ENCODE measurements at places on chromosomes 3 and 15.
A peak's percentile ranks its signal among the peaks of the same experiment; 100 is the strongest.

DNA sequence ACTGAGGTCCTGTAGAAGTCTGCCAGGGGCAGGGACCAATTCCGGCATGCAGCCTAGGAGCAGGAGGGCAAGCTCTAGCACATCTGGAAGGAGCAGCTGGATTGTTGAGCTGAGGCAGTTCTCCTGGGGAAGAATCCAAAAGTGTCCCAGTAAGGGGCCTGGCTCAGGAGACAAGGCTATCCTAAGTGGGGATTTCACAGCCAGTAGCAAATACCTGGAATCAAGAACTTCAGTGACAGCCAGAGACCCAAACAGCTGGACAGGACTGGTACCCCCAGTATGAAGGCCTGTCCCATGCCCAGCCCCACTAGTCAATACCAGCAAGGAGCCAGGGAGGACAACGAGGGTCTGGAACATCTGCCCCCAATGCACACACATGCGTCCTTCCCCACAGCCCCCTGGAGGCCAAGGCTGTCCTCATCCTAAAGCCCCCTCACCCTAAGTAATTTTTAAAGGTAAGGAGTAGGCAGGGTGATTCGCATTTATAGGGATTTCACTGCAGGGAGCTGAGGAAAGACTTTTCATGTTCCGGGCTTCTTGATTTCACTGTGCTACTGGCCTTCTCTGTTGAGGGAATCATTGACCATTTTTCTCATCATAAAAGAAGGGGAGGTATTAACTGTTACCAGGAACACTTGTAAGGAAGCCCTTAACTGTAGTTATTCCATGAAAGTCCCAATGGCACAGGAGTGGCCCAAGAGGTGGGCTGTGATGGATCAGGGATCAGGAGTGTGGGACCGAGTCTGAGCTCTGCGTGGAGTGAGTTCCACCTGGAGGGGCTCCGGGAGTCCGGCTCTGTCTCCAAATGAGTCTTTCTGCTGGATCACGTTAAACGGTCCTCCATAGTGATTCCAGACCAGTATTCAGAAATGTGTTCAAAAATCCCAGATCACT is 2.6 kb upstream of the CHSY1 start:
- DNase-seq: no peak

DNA sequence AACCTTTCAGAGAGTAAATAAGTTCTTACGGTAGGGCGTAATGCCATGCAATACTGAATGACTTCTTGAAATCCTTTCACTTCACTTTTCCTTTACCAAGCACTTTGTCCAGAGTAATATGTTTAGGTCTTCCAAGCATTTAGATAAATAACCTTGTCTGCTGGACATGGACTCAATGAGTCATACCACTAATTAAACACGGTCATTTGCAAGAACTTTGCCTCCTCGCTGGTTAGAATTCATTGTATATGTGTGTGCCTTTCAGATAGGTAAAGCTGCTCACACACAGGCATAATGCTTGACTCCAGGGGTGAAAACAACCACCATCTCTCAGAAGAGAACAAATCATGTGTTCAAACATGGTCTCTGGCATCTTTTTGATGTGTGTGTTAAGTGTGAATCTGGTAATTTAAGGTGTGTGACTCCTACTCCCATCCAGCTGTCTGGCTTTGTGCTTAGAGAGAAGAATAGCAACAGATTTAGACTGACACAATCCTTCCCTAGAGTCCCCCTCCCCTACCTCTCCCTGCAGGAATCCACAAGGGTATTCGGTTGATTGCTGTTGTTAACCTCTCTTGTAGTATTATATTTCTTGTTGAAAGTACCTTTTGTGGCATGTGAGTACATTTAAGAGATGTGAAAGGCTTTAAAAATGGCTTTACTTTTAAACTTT is 419.0 kb downstream of the CNTN4 start:
- DNase-seq: no peak

DNA sequence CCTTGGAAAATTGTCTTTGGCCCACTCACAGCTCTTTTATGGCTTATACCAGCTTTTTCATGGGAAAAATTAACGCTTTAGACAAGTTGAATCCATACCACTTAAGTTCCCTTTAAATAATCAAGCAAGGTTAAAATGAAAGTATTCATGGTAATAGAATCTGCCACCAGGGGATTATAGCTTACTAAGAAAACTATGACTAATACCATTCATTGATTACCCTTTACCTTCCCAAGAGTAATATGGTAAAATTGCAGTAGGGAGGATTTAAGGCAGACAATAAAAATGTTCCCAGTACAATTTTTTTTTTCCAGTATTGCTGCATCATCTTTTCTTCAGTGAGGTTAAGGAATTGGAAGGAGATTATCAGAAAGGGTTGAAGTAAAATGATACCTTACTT is 641.1 kb upstream of the NAALADL2 start:
- no peak for DNase-seq

DNA sequence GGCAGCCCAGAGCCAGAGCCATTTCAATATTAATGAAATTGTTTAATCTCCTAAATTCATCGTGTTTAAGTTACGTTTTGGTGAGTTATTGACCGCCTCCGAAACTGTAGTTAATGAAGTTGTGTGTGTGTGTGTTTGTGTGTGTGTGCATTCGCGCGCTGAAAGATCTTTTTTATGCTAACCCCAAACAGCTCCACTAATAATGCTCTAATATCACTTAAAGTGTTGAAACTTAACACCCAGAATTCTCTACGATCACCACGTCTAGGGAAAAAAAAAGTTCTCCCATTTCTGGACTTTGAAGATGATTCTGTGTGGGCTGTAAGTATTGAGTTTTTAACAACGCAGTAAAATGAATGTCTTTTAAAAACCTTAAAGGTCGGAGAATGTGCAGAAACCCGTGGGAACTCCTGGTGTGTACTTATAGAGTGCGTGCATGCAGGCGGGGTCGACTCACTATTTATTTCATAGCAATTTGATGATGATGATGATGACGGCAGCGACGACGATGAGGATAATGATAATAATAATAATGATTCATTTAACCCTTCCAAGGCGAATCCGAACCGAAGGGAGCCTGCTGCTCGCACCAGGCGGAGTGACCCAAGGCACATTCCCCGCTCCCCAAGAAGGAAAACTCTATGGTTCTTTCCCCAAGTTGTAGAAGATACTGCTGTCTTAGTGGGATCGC is 1.4 kb upstream of the FOXB1 start:
- DNase-seq: peak; percentile 2

GRCh38 chr3:52302426-52303145 is 13.5 kb upstream of the DNAH1 start:
- DNase-seq: no peak

GRCh38 chr15:55394694-55395093 is 13.5 kb downstream of the CCPG1 start:
- no peak for DNase-seq

DNA sequence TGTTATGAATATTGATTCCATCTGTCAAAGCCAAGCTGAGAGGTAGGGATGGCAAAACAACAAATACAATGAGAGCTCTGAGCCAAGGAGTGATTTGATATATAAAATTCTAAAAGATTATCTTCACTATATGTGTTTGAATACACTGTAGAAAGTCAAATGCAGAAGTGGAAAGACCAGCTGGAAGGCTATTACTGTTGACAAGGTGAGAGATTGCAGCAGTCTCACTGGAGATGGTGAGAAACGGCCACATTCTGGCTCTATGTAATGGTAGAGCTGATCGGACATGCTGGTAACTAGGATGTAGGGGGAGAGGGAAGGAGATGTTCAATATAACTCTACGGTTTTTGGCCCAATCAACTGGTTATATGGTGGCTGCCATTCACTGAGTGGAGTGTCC is 434.2 kb upstream of the SUCLG2 start:
- DNase-seq: no peak

GRCh38 chr3:19171794-19172193 is 23.5 kb downstream of the KCNH8 start:
- DNase-seq: no peak

GRCh38 chr3:46724424-46724823 is 6.8 kb upstream of the PRSS50 start:
- no peak for DNase-seq

DNA sequence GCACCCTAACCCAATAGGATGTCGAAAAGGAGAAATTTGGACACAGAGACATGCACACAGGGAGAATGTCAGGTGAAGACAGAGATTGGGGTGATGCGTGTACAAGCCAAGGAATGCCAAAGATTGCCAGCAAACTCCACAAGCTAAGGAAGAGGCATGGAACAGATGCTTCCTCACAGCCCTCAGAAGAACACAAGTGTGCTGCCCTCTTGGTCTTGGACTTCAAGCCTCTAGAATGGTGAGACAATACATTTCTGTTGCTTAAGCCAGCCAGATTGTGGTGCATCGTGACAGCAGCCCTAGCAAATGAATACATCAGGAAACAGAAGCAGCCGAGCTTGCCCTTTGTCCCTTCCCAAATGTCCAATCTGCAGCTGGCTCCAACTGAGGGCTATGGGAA is 23.7 kb upstream of the ARL8B start:
- no peak for DNase-seq

- no peak for DNase-seq
Observed at GRCh38 chr3:70766301-70766700, 453.9 kb upstream of the MDFIC2 start.

- DNase-seq: no peak
Observed at GRCh38 chr3:53630547-53630946, 136.1 kb downstream of the CACNA1D start.

GRCh38 chr15:75349851-75350588 is 3.2 kb downstream of the NEIL1 start:
- DNase-seq: peak; percentile 74

GRCh38 chr3:161072751-161073150 is 32.4 kb downstream of the B3GALNT1 start:
- DNase-seq: no peak

GRCh38 chr3:20380295-20380694 is 194.3 kb upstream of the SGO1 start:
- no peak for DNase-seq

DNA sequence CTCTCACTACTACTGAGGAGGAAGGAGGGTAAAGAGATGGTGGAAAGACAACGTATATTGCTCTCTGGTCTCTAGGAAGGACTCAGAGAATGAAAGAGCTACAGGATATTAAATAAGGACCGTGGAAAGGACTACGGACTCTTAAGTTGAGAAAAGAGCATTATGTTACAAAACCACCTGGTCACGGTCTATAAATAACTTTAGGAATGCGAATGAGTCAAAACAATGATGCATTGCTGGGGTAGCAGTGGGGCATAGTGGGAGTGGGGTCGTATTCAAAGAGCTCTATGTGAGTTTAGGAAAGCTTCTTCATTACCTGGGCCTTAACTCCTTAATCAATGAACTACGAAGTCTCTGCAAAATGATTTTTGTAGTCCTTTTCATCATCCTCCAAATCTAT is 295.7 kb upstream of the SOX14 start:
- DNase-seq: no peak

DNA sequence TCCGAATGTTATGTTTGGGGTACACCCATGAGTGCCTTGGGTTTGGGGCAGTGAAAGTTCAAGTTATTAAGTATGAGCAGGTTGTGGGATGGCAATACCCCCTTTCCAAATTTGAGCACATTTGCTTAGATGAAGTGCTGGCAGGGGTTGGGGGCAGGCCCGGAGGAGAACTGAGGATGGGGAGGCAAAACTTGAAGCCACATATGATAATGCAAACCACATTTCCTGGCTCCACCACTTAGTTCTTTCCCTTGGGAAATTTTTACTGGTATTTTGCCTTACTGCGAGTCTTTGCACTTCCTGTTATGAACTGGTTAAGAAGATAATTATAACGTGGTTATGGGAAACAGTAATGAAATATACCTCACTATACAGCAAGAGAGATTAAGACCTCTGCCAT is 336.0 kb upstream of the ONECUT1 start:
- no peak for DNase-seq

DNA sequence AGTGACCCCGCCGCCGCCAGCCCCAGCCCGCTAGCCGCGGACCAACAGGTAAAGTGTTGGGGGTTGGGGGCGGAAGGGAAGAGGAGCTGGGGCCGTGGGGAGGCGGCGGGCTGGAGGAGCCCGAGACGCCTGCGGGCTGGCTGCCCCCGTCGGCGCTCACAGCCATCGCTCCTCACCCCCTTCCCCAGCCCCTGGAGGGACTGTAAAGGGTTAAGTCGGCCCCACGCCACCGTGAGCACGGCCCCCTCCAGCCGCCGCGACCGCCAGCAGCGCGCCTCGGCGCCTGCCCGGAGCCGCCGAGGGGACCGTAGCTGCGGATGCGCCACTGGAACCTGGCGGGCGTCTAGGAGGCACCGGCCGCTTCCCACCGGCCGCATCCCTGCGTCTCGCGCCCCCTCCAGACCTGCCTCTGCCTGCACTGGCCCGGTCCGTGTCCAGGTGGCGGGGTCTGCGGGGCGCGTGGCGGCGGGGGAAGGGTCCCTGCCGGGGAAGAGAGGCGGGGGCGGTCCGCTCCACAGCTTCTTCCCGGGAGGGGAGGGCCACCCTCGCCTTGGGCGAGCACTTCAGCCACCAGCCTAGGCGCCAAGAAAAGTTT is 522 bp downstream of the MED12L start:
- peak; percentile 19 for DNase-seq

DNA sequence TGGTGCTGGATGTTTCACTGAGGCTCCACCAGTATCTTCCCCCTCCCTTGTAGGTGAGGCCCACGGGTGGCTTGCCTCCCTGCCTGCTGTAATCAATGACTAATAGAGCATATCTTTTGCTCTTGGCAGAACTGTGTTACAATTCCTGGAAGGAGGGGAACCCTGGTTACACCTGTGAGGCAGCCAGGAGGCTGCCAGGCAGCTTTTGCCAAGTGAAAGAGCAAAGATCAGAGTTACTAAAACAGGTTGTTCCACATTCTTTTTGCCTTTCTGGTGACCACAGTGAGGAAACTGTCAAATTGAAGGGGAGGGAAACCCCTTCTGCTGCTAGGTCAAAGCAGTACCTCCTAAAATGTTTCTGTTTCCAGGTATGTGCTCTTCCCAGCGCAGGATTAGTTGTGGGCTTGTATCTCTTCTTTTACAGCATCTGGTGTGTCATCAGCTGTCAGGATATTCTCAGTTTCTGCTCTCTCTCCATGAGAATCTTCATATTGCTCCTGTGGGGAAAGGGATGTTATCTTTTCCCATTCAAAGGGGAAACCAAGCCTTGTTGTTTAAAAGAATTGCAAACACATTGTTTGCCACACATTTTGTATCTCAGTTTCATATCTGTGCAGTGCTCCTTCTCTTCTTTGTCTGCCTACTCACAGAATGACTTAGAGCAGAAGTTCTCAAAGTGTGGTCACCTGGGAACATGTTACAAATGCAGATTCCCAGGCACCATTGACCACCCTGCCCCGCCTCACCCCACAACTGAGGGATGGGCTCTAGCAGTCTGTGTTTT is 137.4 kb upstream of the UMPS start:
- DNase-seq: no peak

DNA sequence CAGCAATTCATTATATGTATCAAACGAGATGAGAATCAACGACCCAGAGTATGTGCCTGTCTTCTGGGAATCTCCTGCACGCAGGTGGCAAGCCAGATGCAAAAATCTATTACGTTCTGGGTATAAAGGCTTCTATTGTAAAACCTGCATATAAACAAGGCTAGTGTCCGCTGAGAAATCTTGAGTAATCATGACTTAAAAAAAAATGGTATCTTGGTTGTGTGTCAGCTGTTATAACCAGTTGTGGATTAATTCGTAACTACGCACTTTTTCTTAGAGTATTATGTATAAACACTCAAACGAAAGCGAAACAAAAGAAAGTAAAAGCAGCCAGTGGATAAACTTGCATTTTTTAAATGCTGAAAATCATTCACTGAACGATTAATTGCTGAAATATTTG is 509.1 kb downstream of the RSL24D1 start:
- DNase-seq: no peak

GRCh38 chr15:61016087-61016486 is 213.0 kb downstream of the RORA start:
- no peak for DNase-seq

GRCh38 chr15:69979783-69980182 is 117.9 kb downstream of the TLE3 start:
- no peak for DNase-seq

GRCh38 chr15:48719668-48720067 is 74.2 kb upstream of the FBN1 start:
- no peak for DNase-seq

Data from stimulated activated CD4-positive, alpha-beta T cell treated with anti-CD3 and anti-CD28 coated beads, Interleukin-2, amount 100 ng/mL, for 24 hours (primary cell).